Ovary (tissue), 10 donors: ENCODE measurements at places on chromosomes 5 and 9. TPM values are rescaled to one million over a fixed set of nuclear protein-coding genes. Genes with fewer than 3 reads are reported as not detected.

GRCh38 chr5:20972419-20972925 lies 984.5 kb upstream of the CDH18 start:
- no peaks in the 10 kb centered on the region for H3K4me1 ChIP-seq
- H3K27ac ChIP-seq = no peak overlapping the region
- no peaks in the 10 kb centered on the region for H3K36me3 ChIP-seq
- H3K4me3 ChIP-seq = no peak overlapping the region
- H3K27me3 ChIP-seq = no peaks in the 10 kb centered on the region

- H3K27me3 ChIP-seq = no peaks in the 10 kb centered on the region
- no peaks in the 10 kb centered on the region for H3K4me1 ChIP-seq
- H3K27ac ChIP-seq = no peak overlapping the region
These were observed 64.6 kb upstream of the CAST start for GRCh38 chr5:96597438-96598020.

DNA sequence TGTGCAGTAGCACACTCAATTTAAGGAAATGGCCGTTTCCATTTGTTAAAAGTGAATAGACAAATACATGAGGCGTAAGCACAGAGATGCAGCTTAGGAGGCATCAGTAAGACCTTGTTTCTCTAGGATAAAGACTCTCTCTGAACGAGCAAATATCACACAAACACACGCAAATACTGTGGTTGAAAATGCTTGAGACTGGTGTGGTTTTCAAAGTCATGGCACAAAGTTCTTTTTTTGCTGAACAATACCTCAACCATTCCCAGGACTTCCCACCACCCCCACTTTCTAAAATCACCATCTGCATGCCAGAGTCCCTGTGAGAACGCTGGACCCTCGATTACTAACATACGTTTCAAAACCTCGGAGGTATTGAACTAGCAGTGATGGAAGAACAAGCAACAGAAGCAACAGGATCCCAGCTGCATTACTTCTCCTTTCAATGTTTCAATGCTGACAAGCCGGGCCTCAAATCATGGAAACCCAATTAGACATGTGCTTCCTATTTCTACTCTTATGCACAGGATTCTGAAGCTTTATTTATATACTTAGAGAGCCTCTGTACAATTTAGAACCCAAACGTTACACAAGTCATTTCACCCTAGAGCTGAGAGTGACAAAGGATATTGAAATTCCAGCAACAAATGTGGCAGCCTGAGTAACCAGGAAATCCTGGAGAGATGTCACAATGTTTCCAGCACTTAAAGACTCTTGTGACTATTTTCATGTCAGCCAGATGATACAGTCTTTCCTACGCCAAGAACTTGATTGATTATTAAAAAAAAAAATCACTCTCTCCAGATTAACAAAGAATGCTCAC lies 63.9 kb downstream of the CDC14B start:
- H3K36me3 ChIP-seq = no peaks in the 10 kb centered on the region
- no peak for DNase-seq
- no peak overlapping the region for H3K4me3 ChIP-seq
- H3K27ac ChIP-seq = no peak overlapping the region
- H3K27me3 ChIP-seq = no peaks in the 10 kb centered on the region

DNA sequence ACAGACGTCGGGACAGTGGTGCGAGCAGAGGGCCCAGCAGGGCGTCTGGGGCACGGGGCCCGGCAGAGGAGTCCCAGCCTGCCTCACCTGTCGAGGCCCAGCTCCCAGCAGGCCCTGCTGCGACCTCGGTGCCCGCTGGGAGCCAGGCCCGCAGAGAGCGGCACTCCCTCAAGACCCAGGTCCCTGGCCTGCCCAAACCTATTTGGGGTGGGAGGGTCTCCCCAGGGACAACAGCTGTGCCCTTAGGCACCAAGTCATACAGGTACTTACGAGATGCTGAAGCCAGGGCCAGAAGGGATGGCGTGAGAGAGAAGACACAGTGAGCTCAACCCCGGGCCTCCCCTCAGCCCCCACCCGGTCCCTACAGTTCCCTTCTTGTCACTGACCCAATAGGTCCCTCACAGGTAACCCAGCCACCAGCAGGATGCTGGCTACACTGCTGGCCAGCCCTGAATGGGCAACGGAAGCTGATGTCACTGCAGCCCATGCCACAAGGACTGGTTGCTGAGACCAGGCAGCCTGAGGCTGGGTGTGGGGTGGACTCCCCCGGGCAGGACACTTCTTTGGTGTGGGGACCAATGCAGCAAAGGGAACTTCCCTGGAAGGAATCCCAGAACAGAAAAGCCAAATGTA lies 3.7 kb downstream of the NSMF start:
- no peak overlapping the region for H3K27ac ChIP-seq
- DNase-seq = peak; percentile 27
- H3K36me3 ChIP-seq = no peaks in the 10 kb centered on the region
- no peaks in the 10 kb centered on the region for H3K27me3 ChIP-seq

The BBLN gene
- 42.2 TPM for total RNA-seq

DNA sequence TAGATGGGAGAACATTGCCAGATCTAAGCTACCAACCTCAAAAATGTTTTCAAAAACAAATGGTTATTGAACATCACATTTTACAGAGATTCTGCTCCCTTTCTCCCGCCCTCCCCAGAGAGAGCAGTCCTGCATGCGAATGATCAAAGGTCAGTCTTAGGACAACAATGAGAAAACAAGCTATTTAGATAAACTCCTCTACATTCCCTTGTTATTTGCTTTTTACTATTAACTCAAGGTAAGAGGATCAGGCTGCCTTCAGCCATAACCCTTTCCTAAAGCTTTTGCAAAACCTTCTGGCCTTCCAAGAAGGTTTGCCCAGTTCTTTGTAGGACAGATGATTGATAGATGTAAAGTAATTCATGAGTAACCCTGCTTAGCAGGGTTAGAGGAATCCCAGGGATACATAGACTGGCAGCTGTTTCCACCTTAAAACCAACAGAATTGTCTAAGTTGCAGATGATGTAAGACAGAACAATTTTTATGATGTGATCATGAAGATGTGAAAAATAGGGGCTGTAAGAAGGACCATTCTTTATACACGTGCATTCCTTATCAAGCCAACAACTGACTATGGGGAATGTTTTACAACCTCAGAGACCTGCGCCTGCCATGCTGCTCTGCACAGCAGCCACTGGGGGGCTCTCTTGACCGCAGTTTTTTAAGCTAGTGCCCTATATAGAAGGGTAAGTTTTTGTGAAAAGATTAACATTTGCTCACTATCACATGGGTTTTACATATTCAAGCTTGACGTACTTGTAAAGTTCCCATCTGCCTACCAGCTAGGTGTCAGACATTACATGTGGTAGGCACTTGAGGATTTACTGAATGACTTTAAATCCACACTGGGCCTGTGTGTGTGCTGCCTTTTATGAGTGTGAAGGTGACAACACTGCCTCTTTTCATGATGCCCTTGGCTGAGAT lies 2.3 kb upstream of the ZNF782 start:
- peak; percentile 41 for DNase-seq
- no peaks in the 10 kb centered on the region for H3K27me3 ChIP-seq
- H3K4me3 ChIP-seq = no peak overlapping the region
- H3K4me1 ChIP-seq = peaks cover 9% of the 10 kb centered on the region
- no peaks in the 10 kb centered on the region for H3K36me3 ChIP-seq
- no peak overlapping the region for H3K27ac ChIP-seq

GRCh38 chr5:157252711-157253465 lies 13.0 kb upstream of the CYFIP2 start:
- H3K27me3 ChIP-seq = no peaks in the 10 kb centered on the region
- no peak overlapping the region for H3K4me3 ChIP-seq
- DNase-seq = no peak
- H3K36me3 ChIP-seq = no peaks in the 10 kb centered on the region
- H3K27ac ChIP-seq = no peak overlapping the region

The IL13 gene
- total RNA-seq = not detected

DNA sequence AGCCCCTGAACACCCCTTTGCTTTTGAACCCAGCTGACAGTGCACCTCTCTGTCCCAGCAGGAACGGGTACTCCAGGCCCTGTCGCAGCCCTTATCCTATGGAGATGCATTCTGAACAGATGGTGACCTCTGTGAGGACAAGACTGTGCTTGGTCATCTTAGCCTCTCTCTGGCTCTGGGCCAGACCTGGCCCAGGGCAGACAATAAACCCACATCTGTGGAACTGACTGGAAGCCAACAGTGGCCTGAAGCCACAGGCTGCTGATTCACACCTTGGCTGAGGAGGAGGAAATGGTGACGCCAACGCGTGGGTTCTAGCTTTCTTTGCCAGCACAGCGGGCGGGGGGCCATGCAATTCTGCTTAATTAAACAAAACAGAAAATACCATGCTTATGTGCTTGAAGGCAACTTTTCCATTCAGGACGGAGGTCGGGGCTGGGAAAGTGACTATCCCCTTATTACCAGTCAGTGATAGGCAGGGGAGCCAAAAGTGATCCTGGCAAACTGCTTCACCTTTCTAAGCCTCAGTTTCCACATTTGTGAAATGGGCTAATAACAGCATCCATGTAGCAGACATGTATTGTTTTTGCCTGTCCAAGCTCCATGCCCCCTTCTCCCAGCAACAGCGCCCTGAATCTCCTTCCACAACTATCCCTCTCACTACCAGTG lies 10.8 kb downstream of the SH3PXD2B start:
- no peaks in the 10 kb centered on the region for H3K27me3 ChIP-seq
- H3K4me3 ChIP-seq = no peak overlapping the region
- peaks cover 26% of the 10 kb centered on the region for H3K4me1 ChIP-seq
- DNase-seq = peak; percentile 89
- H3K27ac ChIP-seq = peak overlapping the region; percentile 31

The SPOCK1 gene
- 5.1 TPM for total RNA-seq

GRCh38 chr5:107184871-107185270 lies 485.9 kb downstream of the EFNA5 start:
- H3K4me3 ChIP-seq = no peak overlapping the region
- H3K4me1 ChIP-seq = no peaks in the 10 kb centered on the region
- DNase-seq = no peak
- H3K27me3 ChIP-seq = no peaks in the 10 kb centered on the region
- H3K36me3 ChIP-seq = no peaks in the 10 kb centered on the region

- no peak for DNase-seq
- no peaks in the 10 kb centered on the region for H3K4me1 ChIP-seq
- no peaks in the 10 kb centered on the region for H3K27me3 ChIP-seq
- no peak overlapping the region for H3K4me3 ChIP-seq
- H3K36me3 ChIP-seq = no peaks in the 10 kb centered on the region
- H3K27ac ChIP-seq = no peak overlapping the region
These were observed 839 bp downstream of the GABRG2 start for GRCh38 chr5:162068412-162068811.

DNA sequence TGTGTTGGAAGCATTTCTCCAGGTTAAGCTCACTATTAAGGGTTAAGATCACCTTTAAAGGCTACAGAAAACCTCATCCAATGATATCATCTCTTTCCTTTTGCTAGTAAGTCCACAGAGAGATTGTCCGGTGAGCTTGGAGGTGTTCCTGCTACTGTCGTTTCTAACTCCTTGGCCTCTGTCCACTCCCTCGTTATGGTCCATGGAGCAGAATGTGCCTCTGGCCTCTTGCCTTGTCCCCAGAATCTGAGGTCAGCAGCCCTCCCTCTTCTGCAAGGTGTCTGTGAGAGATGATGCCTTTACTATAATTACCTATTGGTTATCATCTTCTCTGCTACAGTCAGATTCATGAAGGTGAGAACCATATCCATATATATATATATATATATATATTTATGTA lies 15.0 kb downstream of the ORM2 start:
- no peak overlapping the region for H3K4me3 ChIP-seq
- H3K36me3 ChIP-seq = no peaks in the 10 kb centered on the region
- no peaks in the 10 kb centered on the region for H3K27me3 ChIP-seq
- H3K27ac ChIP-seq = no peak overlapping the region
- DNase-seq = no peak
- no peaks in the 10 kb centered on the region for H3K4me1 ChIP-seq

GRCh38 chr9:118987167-118987566 lies 382.1 kb downstream of the BRINP1 start:
- H3K36me3 ChIP-seq = no peaks in the 10 kb centered on the region
- H3K27me3 ChIP-seq = no peaks in the 10 kb centered on the region
- H3K4me3 ChIP-seq = no peak overlapping the region
- H3K4me1 ChIP-seq = no peaks in the 10 kb centered on the region
- no peak for DNase-seq
- no peak overlapping the region for H3K27ac ChIP-seq

The SLC45A2 gene
- total RNA-seq = not detected

- no peaks in the 10 kb centered on the region for H3K36me3 ChIP-seq
- peaks cover 3% of the 10 kb centered on the region for H3K4me1 ChIP-seq
- no peak for DNase-seq
- no peaks in the 10 kb centered on the region for H3K27me3 ChIP-seq
- H3K27ac ChIP-seq = no peak overlapping the region
- no peak overlapping the region for H3K4me3 ChIP-seq
These were observed 21.6 kb downstream of the FBXL7 start for GRCh38 chr5:15521381-15522186.

DNA sequence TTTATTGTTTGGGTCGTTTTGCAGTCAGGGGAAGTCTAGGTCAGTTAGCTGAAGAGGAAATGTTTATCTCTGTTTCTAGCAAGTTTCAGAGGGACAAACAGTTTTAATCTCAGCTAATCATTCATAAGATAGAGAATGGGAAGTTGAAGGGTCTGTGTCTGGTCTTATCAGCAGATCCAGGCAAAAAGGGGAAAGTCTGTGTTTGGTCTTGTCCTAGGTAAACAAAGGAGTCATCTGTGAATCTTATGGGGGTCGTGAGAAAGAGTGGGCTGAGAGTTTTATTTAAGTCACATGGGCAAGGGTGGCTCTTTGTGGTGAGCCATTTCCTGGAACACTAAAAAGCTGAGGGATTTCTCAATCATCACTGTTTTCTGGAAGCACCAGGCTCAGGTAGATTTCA lies 5.6 kb upstream of the SNCAIP start:
- H3K36me3 ChIP-seq = no peaks in the 10 kb centered on the region
- H3K4me3 ChIP-seq = no peak overlapping the region
- H3K4me1 ChIP-seq = no peaks in the 10 kb centered on the region
- no peaks in the 10 kb centered on the region for H3K27me3 ChIP-seq
- DNase-seq = no peak
- H3K27ac ChIP-seq = no peak overlapping the region

DNA sequence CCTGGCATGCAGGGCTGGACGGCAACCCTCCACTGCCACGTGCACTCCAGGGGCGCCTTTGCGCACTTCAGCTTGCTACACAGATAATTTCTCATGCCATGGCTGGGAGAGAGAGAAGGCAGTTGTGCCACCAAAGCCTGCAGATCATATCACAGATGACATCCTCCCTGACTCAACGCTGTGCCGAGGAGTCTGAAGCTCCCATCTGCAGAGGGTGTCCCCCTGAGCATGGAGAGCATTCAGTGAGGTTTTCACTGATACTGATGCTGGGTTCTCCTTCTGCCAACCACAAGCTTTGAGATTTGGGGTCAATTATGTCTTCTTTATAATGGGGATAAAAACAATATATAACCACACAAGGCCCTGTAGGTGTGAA lies 607.4 kb upstream of the ADAMTS16 start:
- H3K4me1 ChIP-seq = no peaks in the 10 kb centered on the region
- no peaks in the 10 kb centered on the region for H3K27me3 ChIP-seq
- H3K4me3 ChIP-seq = no peak overlapping the region
- no peak for DNase-seq
- H3K36me3 ChIP-seq = no peaks in the 10 kb centered on the region

- no peaks in the 10 kb centered on the region for H3K4me1 ChIP-seq
- H3K4me3 ChIP-seq = no peak overlapping the region
- DNase-seq = no peak
- no peaks in the 10 kb centered on the region for H3K27me3 ChIP-seq
- no peaks in the 10 kb centered on the region for H3K36me3 ChIP-seq
These were observed 144.9 kb downstream of the MYO10 start for GRCh38 chr5:16791036-16791705.

The FAM81B gene
- 2.2 TPM for total RNA-seq

The NUDT12 gene
- total RNA-seq = 7.2 TPM

The ACO1 gene
- 21.8 TPM for total RNA-seq

The PRDM9 gene
- not detected for total RNA-seq

The MLANA gene
- not detected for total RNA-seq

The SLC36A2 gene
- total RNA-seq = not detected
